ENCODE measurements at places on chromosomes 12 and 14.

DNA sequence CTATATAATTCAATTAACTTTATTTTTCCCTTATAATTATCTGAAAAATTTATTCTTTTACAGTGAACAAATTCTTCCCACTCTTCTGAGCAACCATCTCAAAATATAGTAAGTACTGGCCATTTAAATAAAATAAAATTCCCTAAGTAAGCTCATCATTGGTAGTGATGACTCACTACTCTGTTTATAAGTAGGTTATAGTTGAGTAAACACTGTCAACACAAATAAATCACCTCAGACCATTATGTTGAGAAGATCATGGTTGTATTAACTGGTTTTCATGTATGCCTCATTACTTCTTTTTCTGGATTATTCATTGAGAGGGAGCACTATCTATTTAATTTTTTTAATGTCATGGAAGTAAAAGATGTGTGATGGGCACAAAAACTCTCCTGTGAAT is 220.5 kb downstream of the SEC23A start:
- no peak for DNase-seq

DNA sequence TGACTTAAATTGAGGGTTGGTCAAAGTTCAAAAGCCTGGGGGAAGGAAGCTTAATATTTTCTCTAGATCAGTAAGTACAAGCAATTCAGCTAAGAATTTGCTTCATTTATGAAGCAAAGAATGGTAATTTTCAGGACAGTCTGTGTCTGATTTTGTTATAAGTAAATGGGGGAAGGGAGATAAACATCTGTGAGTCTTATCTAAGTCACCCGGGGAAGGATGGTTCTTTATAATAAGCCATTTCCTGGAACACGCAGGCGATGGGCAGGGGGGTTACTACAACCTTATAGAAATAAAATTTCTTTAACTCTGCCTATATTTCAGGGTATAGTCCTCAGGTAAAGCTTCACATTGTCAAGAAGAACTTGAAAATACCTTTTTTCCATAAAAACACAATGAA is 42.9 kb downstream of the HELB start:
- DNase-seq, result no peak

- no peak for DNase-seq
Measured at GRCh38 chr14:60720962-60721325, 3.2 kb downstream of the SIX4 start.

DNA sequence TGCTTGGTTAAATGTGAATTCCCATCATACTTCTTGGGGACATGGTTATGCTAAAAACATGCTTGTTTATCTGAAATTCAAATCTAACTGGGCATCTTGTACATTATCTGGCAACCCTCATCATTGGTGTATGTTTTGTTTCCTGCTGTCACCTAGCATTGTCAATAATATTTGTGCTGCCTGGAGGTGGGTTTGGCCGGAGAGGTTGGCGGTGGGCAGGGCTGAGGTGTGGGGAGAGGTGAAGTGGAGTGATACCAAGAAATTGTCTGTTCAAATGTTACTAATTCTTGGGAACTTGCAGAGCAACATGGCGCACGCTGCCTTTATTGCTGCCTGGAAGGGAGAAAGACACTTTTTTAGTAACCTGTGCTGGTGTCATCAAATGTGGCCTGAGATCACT is 280.5 kb downstream of the VRK1 start:
- DNase-seq, result no peak

DNA sequence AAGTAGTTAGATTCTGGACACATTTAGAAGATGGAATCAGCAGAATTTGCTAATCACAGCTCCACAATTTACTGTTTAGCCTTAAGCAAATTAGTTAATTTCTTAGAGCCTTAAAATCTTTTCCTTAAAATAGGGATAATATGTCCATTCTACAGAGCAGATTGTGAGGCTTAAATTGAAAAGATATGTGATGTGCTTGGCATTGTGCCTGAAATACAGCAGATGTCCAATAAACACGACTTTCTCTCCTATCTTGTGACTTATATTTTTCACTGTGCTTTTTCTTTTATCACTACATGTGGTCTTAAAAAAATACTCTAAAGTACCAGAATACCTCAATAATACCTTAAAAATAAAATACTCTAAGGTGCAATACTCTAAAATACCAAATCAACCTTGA is 30.6 kb downstream of the CCER1 start:
- DNase-seq, result no peak

GRCh38 chr12:75756771-75757170 is 245.4 kb upstream of the KRR1 start:
- DNase-seq, result no peak

DNA sequence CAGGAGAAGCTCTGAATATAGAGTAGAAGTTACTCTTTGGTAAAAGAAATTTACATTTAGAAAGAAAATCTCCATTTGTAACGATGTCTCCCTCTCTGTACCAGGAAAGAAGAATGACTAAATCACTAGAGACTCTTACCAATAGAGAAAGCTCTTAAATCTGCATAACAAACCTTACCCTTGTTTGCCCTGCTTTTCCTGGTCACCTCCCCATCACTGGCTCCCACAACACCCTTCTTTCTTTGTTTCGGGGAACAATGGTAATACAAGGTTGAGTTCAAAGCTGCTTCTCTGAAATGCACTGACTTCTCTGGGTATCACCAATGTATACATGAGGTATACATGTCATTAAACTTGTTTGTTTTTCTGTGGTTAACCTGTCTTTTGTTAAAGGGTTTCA is 351.1 kb upstream of the FLRT2 start:
- DNase-seq, result no peak

- no peak for DNase-seq
Measured at GRCh38 chr12:130588696-130589539, 127.2 kb downstream of the RIMBP2 start.

DNA sequence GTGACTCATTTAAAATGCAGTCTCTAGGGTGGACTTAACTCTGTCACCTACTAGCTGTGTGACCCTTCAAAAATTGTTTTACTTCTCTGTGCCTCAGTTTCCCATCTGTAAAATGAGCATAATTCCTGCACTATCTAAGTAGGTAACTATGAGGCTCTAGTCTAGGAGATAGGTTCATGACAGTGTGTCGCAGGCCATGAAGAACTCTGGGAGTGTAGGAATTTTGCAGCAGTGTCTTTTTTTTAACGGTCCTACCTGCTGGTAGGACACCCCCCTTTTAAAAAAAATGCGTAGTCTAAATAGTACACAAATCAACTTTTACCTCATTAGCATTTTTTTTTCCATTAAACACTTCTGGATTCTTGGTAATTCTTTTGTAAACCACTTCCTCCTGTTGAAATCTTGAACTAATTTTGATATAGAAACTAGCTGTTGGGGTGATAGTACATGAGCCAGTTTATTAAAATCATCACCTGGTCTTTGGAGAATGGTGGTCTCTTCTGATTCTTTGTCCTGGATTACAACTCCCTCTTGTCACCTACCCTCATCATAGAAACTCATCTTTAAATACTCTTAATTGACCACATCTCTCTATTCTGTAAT is 86.0 kb upstream of the SLC38A2 start:
- no peak for DNase-seq

DNA sequence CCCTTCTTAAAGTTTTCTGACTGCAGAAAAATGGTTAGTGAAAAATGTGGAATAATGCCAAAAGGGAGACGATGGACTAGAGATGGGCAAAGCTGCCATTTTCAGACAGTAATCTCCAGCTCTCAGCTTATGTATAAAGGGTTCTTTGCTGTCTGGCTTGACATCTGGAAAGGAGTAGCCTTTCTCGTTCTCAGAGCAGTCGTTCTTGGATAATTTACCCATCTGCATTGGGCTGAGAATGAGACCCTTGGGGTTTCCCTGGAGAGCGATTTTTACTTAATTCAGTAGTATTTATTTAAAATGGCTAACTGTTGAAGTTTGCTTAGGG is 1.2 kb downstream of the NUDT4 start:
- no peak for DNase-seq

DNA sequence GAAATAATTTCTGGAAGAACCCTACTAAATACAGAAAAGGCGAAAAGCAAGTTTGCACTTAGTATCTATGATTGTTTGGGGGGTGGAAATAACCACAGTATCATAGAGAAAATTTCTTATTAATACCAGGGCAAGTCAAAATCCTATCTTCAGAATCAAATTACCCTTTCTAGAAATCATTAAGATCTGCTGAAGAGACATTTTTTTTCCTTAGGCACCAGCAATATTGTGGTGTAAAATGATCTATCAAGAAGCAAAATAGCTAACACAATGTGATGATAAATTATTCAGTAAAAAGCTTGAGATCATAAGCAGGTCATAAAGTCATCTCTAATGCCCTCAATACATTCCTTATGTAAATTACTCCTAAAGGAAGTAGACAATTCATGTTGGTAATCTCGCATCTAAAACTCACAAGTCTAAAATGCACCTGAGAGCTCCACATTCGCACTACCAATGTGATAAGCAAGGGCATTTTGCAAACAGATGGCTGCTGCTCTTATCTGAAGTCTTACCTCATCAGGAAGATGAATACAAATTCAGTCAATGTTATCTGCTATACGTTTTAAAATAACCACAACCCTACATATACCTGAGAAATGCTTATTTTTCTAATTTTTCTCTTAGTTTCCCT is 14.6 kb downstream of the HEATR5A start:
- DNase-seq, result no peak

GRCh38 chr12:5456030-5456429 is 24.1 kb downstream of the NTF3 start:
- no peak for DNase-seq

Measured in inflammatory macrophage (primary cell).